ENCODE measurements at places on chromosomes 11 and 22.
A peak's percentile ranks its signal among the peaks of the same experiment; 100 is the strongest.

GRCh38 chr11:788953-789940 lies 643 bp downstream of the CEND1 start:
- no peak for DNase-seq

- DNase-seq: no peak
Observed at GRCh38 chr22:29231971-29232959, 26.6 kb downstream of the EMID1 start.

- DNase-seq: peak; percentile 9
Observed at GRCh38 chr11:130070846-130071200, 1.1 kb downstream of the APLP2 start.

DNA sequence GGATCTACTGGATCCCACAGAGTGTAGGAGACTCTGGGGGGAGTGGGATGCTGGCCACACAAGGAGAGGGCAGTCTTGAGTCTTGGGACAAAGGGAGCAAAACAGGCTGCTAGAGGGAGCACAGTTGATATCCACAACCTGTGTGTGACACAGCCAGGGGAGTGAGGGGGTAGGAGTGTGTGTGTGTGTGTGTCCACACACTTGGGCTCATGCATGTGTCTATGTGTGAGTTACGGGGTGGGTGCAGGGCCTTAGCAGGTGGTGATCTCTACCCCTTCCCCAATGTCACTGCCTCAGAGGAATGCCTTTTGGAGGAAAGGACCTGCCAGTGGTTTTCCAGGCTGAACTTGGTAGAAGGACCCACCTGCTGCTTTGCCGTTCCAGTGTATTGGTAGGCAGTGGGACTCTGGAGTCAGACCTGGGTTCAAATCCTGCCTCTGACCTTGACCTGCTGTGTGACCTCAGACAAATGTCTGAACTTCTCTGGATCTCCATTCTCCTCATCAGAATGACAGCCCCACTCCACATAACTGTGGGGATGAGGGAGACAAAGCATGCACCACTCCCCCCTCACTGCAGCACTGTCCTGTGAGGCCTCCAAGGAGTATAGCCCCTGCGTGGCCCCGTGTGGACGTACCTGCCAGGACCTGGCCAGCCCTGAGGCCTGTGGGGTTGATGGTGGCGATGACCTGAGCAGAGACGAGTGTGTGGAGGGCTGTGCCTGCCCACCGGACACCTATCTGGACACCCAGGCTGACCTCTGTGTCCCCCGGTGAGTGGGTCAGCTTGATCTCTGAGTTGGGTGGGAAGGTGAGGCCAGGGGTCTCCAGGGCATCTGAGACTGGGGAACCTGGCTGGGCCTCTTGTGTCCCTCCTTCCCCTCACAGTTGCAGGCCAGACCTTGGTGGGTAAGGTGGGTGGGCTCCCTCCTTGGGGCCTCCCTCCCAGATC lies 27.4 kb downstream of the OTOG start:
- DNase-seq: no peak

GRCh38 chr11:11946878-11947277 lies 61.5 kb downstream of the DKK3 start:
- no peak for DNase-seq

DNA sequence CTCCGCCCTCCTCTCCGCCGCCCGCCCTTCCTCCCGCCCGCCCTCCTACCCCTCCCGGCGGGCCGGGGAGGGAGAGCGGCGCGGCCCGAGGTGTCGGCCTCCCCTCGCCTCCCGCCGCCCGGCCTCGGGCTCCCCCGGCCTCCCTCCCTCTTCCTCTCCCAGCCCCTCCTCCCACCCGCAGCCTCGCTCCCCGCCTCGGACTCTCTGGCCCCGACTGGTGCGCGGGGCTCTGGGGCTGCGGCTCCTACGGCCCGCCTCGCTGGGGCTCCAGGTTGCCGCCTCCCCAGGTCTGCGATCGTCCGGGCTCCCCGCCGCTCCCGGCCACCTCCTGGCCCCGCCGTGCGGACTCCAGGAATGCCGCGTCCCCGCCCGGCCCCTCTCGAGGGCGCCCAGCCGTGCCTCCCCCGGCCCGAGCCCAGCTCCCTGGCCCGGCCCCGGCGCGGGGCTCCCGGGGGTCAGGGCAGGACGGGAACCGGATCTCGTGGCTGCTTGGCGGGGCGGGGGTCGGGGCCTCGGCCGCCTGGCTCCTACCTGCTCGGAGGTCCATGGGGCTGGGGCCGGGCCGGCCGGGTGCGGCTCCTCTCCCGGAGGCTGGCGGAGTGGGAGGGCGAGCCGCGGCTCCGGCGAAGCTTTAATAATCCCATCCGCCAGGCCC lies at the start of gene CLCF1:
CLCF1 (minus strand) TSS at position 606 of the 655 bp plus-strand sequence; CDS start at position 547, 59 bp downstream.
- DNase-seq: peak; percentile 42

DNA sequence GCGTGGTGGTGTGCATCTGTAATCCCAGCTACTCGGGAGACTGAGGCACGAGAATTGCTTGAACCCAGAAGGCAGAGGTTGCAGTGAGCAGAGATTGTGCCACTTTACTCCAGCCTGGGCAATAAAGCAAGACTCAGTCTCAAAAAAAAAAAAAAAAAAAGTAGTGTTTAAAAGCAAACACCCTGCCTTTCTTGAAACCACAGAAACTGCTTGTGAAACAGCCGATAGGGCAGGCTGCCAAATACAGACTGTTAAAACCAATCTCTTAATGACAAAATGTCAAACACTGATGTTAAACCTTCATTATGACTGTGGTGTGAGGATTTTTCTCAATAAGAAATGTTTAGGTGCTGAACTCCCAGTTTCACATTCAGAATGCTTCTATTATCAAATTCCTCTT lies 27.3 kb downstream of the MARK2 start:
- DNase-seq: peak; percentile 79

- no peak for DNase-seq
Observed at GRCh38 chr22:49647627-49648026, 180.0 kb downstream of the BRD1 start.

DNA sequence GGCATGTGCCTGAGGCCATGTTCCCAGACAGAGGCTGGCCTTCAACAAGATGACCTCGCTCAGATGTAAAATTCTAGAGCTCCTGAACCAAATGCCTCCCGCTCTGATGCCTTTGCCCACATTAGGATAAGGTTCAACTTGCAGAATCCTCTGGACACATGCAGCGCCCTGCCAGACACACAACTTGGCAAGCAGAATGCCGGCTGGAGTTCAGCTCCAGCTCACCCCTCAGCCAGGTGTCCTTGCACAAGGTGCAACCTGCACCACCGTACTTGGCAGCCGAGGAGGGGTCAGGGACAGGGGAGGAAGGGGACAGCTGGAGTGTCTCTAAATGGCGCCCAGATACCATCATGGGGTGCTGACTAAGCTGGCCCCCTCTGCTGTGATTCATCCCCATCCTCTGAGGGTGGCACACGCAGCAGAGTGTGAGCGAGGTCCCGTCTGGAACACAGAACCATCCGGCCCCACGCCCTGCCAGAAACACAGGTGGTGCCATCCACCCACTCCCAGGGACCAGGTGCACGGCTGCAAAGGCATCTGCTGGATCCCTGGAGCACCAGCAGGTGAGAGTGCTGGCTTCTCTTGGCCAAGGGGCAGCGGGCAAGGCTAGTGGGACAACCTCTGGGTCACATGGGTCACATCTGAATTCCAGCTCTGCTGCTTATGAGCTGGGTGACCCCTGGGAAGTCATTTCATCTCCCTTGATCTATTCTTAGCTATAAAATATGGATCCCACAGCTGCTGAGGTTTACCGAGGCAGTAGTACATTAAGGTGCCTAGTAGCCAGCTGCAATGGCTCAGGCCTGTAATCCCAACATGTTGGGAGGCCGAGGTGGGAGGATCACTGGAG lies 12.8 kb downstream of the ZMAT5 start:
- no peak for DNase-seq

DNA sequence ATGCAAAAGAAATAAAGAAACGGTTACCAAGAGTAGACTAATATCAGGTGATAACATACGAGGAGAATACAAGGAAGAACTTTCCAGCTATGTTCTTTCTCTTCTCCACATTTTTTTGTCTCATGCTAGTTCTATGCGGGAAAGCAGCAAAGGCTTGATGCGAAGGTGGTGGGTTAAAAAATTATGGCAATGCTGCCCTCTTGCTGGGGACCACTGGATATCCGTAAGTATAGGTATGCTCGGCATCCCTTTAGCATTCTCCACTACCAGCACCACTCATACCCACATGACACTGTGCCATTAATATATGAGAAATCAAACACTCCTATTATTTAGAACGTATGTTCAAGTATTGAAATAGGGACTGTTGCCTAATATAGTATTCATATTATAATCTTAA lies 776.4 kb downstream of the LRRC4C start:
- DNase-seq: no peak

GRCh38 chr11:19922689-19923035 lies 210.0 kb downstream of the NAV2 start:
- DNase-seq: no peak

GRCh38 chr11:93770160-93770559 lies 13.9 kb upstream of the MED17 start:
- no peak for DNase-seq

DNA sequence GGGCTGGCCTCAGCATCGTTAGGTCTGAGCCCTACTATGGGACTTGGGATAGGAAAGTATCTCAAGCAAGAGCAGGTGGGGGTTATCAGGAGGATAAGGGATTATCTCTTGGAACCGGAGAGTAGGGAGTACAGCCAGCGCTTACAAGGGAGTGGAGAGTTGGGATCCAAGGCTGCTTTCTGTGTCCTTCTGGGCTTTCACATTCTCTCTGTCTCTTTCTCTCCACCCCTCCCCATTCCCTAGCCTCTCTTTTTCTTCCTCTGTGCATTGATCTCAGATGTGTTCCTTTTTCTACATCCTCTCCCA lies 170.2 kb downstream of the BUD13 start:
- no peak for DNase-seq

GRCh38 chr11:66017321-66017720 lies 5.5 kb downstream of the CST6 start:
- no peak for DNase-seq

- no peak for DNase-seq
Observed at GRCh38 chr11:45365961-45366618, 79.9 kb upstream of the SYT13 start.

DNA sequence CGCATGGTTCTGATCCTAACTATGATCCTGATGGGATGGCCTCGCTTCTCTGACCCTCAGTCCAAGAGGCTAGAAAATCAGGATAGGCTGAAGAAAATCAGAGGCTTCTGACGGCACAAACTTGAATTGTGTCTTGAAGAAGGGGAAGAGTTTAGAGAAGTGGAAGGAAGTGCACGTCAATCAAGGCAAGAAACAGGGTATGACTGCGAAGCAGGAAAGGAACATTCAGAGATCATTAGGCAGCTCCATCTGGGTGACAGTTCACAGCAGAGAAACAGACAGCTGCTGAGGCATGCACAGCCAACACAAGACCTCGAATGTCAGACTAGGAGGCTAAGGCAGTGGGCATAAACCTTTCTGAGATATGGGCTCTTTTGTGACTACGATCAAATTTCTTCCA lies 29.3 kb downstream of the CLPB start:
- no peak for DNase-seq

GRCh38 chr11:59810911-59811259 lies 307 bp upstream of the MRPL16 start:
- DNase-seq: no peak

DNA sequence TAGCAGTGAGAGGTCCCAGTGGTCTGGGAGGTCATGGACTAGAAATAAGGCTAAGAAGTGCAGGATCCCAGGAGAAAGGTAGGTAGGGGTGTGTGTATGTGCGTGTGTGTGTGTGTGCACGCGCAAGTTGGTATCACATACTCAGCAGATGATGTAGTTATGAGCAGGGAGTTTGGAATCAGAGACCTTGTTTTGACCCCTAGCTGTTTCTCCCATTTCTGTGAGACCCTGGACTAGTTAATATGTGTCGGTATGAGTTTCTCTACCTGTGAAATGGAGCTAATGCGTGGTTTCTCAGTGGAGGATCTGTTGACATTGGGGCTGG lies 1.3 kb downstream of the SERPING1 start:
- no peak for DNase-seq

DNA sequence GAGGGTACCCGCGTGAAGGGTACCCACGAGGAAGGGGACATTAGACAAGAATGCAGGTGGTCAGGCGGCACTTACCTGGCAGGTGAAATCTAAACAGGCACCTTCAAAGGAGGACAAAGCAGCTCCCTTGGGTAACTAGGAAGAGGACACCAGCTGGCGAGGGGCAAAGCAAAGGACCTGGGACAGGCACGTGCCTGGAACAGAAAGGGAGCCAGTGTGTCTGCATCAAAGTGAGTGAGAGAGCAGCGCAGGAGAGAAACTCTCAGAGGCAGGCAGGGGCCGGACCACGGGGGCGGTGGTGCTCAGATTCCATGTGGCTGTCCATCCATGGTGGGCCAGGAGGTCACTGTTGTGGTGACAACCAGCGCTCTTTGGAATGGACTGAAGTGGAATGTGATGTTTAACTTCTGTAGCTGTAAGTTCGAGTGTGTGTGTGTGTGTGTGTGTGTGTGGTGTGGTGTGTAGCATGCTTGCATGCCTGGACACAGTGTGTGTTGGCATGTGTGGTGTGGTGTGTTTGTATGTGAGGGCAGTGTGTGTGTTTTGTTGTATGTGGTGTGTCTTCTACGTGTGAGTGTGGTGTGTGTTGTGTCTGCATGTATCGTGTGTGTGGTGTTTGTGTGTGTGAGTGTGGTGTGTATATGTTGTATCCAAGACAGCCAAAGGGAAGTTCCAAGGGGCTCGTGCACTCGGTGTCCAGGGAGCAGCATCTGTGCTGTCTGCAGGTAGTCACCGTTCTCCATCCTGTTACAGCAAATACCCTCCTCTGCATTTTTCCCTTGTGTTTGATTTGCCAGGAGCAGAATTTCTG lies 86.4 kb downstream of the CDKN1C start:
- no peak for DNase-seq

GRCh38 chr11:120398132-120398531 lies 61.9 kb downstream of the ARHGEF12 start:
- DNase-seq: no peak

DNA sequence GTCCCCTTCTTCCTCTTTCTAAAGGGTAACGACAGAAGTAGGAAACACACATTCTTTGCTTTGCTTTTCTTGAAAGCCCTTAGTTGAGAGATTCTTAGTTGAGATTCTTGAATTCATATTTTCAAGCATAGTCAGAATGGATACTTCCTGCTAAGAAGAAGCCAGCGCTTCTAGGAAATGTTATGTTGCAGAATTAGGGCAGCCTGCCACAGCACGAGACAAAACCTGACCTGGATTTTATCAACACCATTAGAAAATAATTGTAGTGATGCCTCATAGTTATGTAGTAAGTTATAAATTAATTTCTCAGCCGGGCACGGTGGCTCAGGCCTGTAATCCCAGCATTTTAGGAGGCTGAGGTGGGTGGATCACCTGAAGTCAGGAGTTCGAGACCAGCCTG lies 37.9 kb upstream of the NUP160 start:
- DNase-seq: no peak
